ENCODE measurements at places on chromosomes 6 and 20.

- no peak for DNase-seq
Measured at GRCh38 chr20:38452880-38453624, 17.9 kb upstream of the SNHG17 start.

DNA sequence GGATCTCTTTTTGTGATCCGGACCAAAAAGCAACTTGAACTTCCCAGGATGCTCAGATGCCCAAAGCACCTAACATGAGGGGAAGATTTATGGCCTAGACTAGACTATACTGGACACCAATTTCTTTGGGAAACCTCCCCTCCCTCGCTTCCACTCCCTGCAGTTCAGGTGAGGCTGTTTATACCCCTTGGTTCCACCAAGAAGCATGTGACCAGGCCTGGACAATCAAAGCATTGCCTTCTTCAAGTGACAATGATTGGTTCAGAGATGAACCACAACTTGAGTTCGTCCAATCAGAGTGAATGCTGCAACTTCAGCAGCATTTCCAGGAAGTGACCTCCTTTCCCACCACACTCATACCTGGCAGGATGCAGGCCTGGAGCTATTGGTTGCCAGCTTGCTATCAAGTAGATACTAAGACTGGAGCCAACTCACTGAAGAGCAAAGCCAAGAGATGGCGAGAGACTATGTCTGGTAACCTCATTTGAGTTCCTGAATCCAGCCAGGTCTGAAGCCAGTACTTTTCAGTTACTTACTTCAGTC is 45.6 kb upstream of the SLC9A8 start:
- DNase-seq = peak; percentile 82

DNA sequence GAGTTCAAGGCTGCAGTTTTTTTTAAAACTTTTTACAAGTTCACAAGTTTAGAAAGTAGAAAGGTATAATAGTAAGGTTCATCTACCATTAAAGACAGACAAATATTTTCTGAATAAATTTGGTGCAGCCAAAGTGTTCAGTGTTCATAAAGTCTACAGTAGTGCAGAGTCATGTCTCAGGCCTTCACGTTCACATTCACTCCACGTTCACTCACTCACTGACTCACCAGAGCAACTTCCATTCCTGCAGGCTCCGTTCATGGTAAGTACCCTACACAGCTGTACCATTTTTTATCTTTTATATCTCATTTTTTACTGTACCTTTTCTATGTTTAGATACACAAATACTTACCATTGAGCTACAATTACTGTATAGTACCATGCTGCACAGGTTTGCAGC is 67.6 kb downstream of the B4GALT5 start:
- DNase-seq = no peak

DNA sequence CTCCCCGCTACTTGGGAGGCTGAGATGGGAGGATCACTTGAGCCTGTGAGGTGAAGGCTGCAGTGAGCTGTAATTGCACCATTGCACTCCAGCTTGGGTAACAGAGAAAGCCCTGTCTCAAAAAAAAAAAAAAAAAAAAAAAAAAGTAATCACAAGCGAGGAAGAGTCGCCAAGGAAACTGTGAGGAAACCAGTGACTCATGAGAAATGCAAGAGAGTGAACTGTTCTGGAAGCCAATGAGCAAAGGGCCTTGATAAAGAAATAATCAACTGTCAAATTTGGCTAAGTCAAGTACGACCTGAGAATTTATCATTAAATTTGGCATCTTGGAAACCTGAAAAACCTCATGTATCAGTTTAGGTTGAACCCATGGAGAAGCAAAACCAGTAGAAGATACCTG is 16.1 kb upstream of the LAMP5 start:
- DNase-seq = no peak

DNA sequence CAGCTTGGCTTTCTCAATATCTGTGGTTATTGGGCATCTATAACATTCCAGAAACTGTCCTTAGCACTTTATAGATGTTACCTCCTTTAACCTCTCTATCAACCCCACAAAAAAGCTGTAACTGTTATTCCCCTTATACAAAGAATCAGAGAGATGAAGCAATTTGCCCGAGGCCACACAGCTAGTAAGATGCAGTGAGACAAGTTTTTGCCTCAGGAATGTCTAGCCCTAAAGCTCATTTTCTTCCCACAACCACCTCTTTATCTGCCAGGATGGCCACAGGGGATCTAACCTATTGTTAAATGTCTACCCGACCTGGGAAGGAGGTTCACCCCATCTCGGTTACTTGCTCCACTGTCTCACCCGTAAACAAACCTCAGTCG is 31.9 kb upstream of the TCP11 start:
- DNase-seq = no peak

GRCh38 chr6:113457198-113457597 is 399.9 kb upstream of the MARCKS start:
- no peak for DNase-seq

- DNase-seq = peak; percentile 63
Measured at GRCh38 chr20:55415567-55416142, 589.7 kb downstream of the CBLN4 start.

DNA sequence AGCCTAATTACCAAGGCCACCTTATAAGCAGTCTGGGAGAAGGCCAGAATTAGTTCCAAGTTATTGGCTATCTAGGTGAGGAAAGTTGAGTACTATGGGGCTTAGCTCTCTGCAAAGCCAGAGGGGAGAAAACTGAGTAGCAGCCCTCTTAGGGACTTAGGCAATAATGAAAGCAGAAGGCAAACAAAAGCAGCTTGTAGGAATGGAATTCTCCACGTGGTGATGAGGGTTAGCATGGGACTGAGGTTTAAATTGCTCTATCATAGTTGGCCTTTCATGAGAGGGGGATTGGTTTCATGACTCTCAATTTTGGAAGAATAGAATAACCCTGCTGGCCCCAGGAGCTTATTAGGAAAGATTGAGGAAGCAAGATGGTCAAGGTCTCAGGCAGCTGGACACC is 7.0 kb upstream of the UBE2J1 start:
- DNase-seq = no peak

DNA sequence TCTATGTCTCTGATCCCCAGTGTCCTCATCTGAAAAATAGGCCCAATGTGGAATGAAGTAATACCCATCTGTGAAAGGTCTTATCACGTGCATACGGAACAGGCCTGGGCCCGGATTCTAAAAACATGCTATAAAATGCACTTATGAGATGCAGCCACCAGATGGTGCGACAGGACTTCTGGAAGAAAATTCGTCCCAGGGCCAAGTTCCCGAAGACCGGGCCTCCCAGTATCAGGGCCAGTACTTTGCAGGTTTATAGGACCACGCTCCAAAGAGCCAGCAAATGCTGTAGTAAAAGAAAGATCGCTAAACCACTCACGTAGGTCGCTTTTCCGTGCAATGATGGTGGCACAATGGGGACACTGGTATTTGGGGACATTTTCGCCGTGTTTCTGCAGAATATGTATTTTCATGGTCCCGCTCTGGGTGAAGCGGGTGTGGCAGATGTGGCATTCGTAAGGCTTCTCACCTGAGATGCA is 10.6 kb downstream of the CTCFL start:
- peak; percentile 77 for DNase-seq

DNA sequence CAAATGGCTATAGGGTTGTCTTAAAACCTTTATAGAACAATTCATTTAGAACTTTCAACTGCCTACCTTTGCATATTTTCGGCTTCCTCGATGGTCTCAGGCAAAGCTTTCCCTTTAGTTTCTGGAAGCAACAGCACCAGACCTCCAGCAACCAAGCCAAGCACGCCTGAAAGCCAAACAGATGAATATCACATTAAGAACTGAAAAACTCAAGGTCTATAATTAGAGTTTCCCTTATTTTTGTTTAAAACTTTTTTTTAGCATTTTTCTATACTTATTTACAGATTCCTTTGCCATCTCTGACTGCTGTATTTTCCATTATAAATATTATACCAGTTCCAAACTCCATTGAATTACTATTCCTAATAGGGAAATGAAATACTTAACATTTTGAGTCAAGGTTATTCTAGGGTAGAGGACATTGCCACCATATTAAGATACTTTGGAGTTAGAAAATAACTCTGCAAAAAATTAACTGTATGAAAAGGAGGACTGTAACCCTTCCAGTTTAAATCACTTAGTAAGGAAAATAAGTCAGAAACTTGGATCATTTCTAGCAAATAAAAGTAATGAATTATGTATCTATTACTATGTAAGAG is 33.9 kb downstream of the SLC22A2 start:
- DNase-seq = no peak

DNA sequence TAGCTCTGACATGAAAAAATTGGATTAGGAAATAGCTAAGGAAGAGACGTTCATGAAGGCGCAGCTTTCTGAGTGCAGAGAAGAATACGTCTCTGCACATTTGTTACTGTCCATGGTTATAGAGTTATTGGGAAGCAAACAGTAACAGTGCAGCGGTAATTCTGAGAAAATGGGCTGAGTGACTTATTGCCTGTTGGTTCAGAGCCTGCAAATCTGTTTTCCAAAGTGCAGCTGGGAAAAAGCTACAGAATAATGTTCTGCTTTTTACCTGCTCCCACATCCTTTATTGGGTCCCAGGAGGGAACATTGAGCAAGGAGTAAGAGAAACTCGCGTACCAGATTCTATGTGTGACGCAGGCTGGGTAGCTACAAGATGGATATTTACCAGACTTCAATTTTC is 160.2 kb downstream of the BTBD3 start:
- no peak for DNase-seq

DNA sequence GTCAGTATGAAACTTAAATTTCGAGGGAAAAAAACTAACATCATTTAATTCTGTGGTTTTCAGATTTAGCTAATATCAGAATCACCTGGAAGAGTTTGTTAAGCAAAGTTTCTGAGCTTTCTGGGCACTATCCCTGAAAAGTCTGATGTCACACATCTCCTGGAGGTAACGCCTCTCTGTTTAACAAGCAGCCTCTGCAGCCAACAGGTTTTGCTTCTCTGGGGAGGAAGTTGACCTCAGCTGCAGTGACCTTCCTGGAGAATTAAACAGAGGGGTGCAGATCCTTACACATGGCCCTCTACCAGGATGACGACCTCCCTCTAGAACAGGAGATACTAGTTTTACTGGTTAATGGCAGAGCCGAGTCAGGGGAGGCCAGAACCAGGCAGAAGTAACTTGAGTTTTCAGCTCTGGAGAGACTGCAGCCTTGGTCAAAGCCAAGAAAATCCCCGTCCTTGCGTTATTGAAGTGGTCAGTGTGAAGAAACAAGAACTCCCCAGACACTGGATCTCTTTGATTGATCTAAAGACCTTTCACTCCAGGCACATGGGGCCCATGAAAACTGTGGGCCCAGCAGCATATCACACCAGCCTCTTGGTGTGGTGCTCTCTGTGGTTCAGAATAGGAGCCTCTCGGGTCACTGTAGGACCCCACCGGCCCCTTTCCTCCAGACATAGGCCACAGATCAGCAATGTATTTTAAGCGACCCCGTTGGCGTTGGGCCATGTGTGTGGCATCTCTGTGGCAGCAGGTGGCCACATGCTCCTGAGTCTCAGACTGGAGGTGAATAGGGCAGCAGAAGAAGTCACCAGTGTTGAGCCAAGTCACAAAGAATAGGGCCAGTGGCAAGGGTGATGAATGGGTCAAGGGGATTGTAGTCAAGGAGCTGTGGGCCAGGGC is 33.4 kb upstream of the CCR6 start:
- no peak for DNase-seq

DNA sequence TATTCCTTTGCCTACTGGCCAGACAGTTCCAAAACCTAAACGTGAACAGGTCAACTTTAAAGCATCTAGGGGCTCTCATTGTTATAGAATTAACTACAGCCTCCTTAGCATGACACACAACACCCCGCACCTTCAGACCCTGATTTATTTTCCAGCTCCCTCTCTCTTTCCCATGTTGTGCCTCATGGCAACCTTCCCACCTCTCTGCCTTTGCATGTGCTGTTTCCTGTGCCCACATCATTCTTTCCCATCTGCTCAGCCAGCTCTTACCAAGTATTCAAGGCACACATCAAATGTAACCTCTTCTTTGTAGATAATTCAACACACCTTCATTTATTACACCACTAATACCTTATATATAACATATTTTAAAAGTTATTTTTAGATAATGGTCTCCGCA is 291.0 kb downstream of the COL12A1 start:
- no peak for DNase-seq

GRCh38 chr6:161476711-161477110 is 202.8 kb upstream of the AGPAT4 start:
- no peak for DNase-seq

DNA sequence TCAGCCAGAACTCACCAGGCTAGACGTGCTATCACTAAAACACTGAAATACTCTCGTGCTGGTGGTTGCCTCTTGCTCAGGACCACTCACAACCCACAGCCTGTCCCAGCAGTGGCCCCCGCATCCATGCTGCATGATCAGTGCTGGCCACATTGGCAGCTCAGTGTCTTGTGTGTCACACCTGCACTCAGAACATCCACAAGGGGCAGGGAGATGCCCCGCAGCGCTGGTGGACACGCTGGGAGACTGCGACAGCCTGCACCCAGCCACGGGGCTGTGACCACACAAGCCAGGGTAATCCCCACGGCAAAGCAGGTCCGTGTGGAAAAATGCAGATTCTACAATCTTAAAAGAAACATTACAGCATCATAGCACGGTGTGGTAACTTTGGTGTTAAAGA is 23.9 kb upstream of the APMAP start:
- no peak for DNase-seq

GRCh38 chr6:125859727-125860126 is 69.0 kb downstream of the NCOA7 start:
- DNase-seq = no peak

DNA sequence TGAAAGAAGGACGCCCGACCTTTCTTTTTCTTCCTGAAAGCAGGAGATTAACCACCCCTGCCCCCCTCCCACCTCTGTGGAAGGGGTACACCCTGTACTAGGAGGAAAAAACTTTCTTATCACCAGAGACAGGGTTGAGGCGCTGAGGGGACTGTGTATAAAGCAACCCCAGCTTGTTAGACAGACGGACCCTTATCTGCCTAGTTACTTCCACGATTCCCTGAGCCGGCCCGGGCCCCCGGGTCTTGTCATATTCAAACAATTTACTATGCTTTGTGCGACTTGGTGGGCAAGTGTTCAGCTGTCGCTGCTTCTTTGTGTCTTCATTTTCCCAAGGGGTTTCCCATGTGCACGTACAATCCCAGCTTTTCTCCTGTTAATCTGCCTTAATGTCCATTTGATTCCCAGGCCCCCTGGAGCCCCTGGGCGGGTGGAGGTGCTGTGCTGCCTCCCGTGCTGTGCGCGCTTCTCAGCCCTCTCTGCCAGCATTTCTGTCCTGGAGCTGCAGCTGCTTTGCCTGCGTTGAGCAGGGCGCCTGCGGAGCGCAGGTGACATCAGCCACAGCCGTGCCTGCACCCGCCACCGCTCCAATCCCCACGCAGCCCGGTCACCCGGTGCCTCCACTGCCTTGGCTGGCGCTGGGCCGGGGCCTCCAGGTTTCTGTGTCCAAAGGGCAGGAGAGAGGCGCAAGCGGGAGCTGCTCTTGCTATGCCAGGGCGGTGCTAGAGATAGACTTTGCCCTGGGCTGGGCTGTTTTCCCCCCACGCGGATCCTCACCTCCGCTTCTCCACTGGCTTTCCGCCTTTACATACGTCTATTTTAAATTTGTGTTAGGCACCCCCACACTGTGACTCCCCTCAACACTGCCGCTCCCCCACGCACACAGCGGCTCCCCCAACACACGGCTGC is 96.2 kb downstream of the TTLL2 start:
- DNase-seq = peak; percentile 63

- no peak for DNase-seq
Measured at GRCh38 chr20:38504368-38505090, 31.9 kb downstream of the RALGAPB start.

- no peak for DNase-seq
Measured at GRCh38 chr6:44735630-44735963, 348.1 kb downstream of the CDC5L start.

GRCh38 chr6:33061987-33062386 is 11.5 kb downstream of the HLA-DPA1 start:
- DNase-seq = no peak
